Activated T-cell treated with anti-CD3 and anti-CD28 coated beads for 1 hour (primary cell): ENCODE measurements at places on chromosomes 2 and 18.

GRCh38 chr2:239024226-239024625, 176.3 kb downstream of the TWIST2 start:
- DNase-seq, result no peak

GRCh38 chr18:49162226-49162864, 211.6 kb upstream of the SMAD7 start:
- DNase-seq, result no peak

- no peak for DNase-seq
Measured at GRCh38 chr2:58571181-58571852, 330.2 kb upstream of the FANCL start.

DNA sequence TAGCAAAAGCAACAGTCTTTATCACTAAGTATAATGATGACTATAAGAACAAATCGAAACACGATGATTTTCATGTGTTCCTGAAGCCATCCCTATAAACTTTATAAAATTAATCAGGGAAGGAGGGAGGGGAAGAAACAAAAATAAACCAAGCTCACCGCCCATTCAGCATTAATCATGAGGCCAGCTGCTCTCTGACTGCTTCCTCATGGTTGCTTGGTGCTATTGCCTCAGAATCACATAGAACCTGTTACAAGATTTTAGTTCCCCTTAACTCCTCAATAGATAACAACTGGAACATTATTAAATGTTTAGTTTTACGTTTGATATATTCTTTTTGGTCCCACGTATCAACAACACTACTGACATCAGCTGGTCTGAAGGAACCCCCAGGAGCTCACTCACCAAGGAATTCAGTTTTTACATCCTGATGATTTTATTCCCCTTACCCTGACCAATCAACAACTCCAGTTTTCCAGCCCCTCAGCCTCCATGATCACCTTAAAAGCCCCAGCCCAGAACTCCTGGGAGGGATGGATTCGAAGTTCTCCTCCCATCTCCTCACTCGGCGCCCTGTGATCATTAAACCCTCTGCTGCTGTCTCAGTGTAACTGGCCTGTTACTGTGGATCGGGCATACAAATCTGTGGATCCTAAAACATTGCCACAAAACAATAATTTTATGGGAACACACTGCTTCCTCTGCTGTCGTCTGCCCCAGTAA, 10.6 kb upstream of the HNRNPLL start:
- DNase-seq, result no peak

DNA sequence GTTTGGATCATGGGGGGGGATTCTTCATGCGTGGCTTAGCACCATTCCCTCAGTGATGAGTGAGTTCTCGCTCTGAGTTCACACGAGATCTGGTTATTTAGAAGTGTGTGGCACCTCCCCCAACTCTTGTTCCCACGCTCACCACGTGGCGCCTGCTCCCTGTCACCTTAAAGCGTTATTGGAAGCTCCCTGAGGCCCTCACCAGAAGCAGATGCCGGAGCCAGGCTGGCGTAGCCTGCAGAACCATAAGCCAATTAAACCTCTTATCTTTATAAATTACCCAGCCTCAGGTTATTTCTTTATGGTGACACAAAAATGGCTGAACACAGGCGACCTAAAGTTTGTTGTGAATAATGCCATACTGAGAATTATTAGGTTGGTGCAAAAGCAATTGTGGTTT, 10.5 kb upstream of the MTCL1 start:
- no peak for DNase-seq

GRCh38 chr2:169232551-169233154, 129.7 kb downstream of the LRP2 start:
- DNase-seq, result no peak

- no peak for DNase-seq
Measured at GRCh38 chr2:69216535-69217332, 170.3 kb downstream of the GFPT1 start.

DNA sequence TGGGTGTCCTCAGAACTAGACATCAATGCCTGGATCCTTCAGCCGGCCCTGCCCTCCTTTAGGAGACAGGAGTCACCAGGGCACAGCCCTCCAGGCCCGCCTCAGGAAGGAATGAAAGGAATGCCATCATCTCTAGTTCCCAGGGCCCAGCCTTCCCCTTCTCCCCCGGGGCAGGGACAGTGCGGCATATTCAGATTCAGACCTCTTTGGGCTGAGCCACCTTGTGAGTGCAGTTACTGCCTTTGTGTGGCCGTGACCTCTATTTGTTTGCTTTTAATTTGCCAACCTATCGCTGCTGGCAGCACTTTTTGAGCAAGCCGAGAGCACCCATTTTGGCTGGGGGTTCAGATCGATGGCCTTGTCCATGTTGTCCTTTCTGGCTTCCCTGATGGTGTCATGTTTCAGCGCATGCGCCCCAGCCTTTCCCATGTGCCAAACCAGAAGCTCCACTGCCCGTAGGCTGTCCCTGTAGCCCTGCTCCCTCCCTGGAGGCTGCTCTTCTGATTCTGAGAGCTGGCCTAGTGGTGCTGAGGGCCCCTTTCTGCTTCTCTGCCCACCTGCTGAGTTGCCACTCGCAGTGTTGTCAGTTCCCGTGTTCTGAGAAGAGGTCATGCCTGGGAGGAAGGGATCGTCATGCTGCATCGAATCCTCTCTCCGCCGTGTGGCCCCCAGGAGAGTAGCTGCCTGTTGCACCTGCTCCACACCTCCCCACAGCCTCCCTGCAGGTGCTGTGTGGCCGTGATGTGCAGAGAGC, 10.9 kb downstream of the ANKRD23 start:
- DNase-seq, result no peak

DNA sequence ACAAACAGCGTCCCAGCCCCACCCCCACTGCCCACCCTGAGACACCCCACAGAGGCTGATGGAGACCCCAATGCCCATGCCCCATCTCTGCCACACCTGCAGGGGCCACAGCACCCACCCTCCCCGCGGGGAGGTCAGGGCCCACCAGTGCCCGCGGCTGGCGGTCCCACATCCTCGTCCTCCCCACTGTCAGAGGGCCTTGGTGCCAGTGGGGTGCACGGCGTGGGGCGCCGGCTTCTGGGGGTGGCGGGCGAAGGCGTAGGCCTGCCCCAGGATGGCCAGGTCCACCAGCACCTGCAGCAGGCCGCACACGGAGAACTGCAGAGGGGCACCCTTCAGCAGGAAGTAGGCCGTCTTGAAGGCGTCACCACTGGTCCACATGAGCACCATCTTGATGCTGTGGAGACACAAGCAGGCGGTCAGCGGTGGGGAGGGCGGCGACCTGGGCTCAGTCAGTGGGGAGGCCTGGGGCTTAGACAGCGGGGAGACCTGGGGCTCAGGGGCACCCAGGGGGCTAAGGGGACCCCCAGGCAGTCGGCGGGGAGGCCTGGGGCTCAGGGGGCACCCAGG, 47.6 kb downstream of the SLC66A2 start:
- no peak for DNase-seq

DNA sequence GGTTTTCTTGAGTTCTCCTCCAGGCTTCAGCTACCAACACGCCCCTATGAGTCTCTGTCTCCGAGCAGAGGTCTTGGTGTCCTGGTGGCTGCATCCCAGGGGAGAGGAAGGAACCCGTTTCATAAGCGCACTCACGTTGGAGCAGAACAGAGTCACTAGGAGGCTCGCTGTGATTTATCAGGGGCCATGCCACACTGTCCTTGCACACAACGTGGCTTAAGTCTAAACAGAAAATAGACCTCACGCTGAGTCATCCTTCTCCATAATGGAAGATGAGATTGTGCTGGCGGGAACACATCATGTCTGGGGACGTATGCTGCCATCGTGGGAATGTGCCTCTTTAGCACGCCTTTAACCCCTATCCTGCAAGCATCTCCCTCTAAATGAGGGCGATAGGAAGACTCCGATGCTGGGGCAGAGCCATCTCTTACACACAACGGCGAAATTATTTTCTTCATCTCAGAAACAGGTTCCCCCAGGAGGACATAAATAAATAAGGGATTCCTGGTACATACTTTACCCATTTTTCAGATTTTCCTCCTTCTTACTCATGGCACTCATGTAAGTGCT, 211.4 kb downstream of the KLHL29 start:
- DNase-seq, result no peak

- no peak for DNase-seq
Measured at GRCh38 chr2:237966250-237966564, 607 bp upstream of the UBE2F start.

- DNase-seq, result no peak
Measured at GRCh38 chr2:176581557-176582165, 312.4 kb downstream of the MTX2 start.

- DNase-seq, result no peak
Measured at GRCh38 chr2:36952748-36953197, 13.6 kb downstream of the STRN start.

DNA sequence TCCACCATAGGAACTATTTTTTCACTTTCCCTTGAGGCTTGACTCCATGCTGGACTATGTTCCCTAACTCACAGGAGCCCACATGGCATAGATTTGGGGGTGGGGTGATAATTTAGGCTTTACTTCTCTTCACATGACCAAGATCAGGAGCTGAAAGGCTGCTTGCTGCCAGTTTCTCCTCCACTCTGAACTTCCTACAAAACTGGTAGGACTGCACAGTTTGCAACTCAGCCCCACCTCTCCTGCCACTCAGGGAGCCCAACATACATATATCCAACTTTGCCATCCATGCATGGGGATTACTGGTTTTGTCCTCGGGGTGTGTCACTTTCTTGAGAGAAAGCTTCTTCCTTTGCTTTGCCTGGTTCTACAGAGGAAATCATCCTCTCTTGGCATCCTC, 14.2 kb downstream of the INO80D start:
- DNase-seq, result no peak

DNA sequence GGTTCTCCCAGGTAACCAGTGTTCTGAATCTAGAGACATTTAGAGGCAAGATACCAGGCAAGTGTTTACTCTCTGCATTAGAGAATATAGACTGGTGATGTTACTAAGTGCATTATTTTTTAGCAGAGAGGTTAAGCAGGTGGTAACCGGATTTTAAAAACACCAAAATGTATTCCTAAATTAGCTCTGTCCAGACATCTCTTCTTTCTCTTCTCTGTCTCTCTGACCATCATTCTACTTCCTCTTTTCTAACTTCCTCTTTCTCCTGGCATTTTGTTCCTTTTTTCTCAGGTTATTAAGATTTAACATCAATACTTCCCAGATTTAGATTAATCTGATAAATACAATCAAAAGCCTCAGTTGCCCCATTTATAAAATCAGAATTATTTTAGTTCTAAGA, 31.7 kb upstream of the DYNC1I2 start:
- DNase-seq, result no peak

DNA sequence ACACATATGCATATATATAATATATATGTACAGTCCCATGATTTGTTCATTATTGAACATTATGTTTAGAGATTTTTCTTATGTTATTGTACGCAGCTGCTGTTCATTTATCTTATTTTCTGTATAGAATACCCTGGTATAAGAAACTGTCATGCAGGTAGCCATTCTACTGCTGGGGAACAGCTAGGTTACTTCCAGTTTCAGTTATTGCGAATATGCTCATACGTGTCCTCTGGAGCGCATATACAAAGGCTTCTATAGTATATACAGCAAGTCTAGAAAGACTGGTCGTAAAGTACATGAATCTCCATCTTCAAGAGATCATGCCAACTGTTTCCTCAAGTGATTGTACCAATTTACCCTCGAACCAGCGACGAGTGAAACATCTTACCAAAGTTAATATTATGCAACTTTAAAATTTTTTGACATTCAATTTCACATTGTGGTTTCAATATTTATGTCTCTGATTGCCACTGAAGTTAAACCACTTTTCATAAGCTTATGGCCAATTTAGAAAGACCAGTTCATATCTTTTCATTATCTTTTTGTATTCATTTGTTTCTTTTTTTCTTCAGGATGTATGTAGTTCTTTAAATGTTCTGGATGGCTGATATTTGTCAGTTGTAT, 53.5 kb downstream of the RDH14 start:
- no peak for DNase-seq

GRCh38 chr18:63969942-63970808, at the start of gene SERPINB8:
SERPINB8 (plus strand) TSS chr18:63970081; CDS start chr18:63978309, 8,228 bp downstream.
- peak; percentile 63 for DNase-seq

DNA sequence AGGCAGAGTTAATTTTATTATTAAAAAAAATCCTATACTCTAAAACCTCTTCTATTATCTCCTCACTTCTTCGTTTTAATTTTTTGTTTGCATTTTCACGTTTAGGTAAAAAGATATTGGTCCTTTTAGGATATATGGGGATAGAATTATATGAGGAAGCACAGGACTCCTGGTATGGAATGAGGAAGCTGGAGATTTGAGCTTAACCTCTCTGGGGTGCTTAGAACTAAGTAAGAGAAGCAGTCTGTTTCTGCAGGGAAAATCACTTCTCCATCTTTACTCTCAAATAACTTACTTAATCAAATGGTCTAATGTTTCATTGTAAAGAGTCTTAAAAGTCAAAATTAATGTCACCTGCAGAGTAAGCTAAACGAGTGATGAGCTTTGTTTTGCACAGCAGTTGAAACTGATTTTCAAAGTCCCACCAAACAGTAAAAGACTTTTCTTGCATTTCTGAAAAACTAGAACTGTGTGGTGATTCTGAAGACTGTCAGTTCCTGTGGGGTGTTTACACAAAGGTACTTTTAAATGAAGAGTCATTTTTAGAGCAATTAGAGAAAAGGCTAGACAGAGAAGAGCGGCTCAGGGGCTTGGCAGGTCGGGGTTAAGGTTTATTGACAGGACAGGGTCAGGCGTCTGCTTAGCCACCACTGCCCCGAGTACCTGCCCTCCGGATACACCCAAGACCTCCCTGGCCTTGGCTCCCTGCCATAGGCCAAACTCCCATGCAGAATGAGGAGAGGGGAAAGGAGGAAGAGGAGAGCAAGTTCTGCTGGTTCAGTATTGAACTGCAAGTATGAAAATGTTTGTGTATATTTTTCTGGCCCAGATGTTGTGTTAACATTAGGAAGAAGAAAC, 21.6 kb downstream of the METAP1D start:
- DNase-seq, result no peak

DNA sequence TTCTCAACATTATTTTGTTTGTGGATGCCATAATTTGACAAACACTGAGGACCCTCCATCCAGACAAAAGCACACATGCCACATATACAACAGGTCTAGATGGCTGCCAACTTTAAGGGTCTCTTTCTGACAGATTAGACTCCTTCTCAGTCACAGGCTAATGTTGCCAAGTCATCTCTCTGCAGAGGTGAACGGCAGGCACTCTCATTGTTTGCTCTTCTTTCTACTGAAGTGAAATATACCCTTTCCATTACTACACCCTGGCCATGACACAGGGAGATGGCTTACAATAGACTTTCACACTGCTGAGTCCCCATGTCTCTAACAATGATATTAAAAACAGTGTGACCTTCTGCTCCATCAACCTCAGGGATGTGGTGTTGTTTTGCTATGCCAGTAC, 47.5 kb upstream of the ZNF397 start:
- no peak for DNase-seq

GRCh38 chr2:146990311-146991054, 854.3 kb upstream of the ACVR2A start:
- DNase-seq, result no peak

GRCh38 chr18:77132369-77133050, at the start of gene MBP:
MBP (minus strand) TSS chr18:77132783; CDS start chr18:77105261, 27,522 bp downstream.
- DNase-seq, result peak; percentile 69
